Psoas muscle (tissue), 8 donors: ENCODE measurements at places on chromosomes 3 and 15. TPM values are rescaled to one million over a fixed set of nuclear protein-coding genes. Genes with fewer than 3 reads are reported as not detected.

- DNase-seq, result no peak
Observed at GRCh38 chr3:121979734-121980449, 42.2 kb downstream of the ILDR1 start.

GRCh38 chr3:48478626-48479555 is 25.1 kb downstream of the SHISA5 start:
- no peak for DNase-seq

CLDN11 gene
- total RNA-seq, result 2.3 TPM

GRCh38 chr15:90812958-90813265 is 55.5 kb upstream of the FURIN start:
- DNase-seq, result no peak

- DNase-seq, result no peak
Observed at GRCh38 chr3:182484682-182485081, 308.6 kb upstream of the ATP11B start.

HGD gene
- 0.40 TPM for total RNA-seq

GAP43 gene
- total RNA-seq, result not detected

CFAP20DC gene
- total RNA-seq, result not detected
